Stimulated activated CD4-positive, alpha-beta T cell treated with anti-CD3 and anti-CD28 coated beads, TNF-alpha, amount 100 ng/mL, for 48 hours (primary cell): ENCODE measurements at places on chromosomes 11 and 22.

- DNase-seq: no peak
Observed at GRCh38 chr11:65653229-65654225, 9.2 kb downstream of the RELA start.

GRCh38 chr22:38314933-38315822 is 2.1 kb downstream of the CSNK1E start:
- no peak for DNase-seq

DNA sequence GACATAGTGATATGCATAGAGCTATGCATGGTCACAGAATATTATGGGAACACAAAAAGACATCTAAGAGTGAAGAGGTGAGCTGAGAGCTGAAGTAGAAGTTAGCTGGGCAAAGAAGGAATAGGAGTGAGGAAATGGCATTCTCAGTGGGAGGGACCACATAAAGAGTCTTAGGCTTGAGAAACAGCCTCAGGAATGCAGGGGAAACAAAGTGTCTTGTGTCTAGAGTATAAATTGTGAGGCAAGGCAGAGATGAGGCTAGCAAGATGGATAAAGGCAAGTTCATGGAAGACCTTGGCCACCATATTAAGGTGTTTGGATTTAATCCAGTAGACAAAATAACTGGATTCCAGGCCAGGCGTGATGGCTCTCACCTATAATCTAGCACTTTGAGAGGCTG is 40.6 kb upstream of the CRTAM start:
- DNase-seq: no peak

DNA sequence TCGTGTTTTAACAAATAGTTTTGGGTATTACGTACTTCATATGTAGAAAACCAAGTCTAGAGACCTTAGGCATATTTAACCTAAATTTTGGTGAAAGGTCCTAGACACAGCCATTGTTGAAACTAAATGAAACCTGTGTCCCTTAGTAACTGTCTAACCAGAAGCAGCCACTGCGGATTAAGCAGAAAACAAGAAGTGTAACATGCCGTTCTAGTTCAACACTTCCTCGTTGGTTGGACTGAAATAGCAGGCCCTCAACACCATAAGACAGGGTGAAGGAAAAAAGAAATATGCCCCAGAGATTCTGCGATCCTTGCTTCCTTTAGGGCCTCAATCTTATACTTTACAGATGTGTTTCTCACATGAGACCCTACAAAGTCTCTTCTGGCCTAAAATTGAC is 2.0 kb downstream of the NAA40 start:
- no peak for DNase-seq

- no peak for DNase-seq
Observed at GRCh38 chr11:19803506-19803998, 90.9 kb downstream of the NAV2 start.

GRCh38 chr11:117603932-117604331 is 193.1 kb downstream of the DSCAML1 start:
- no peak for DNase-seq

GRCh38 chr11:44708523-44709280 is 18.1 kb upstream of the TSPAN18 start:
- DNase-seq: no peak

- no peak for DNase-seq
Observed at GRCh38 chr11:11390068-11390771, 37.2 kb upstream of the CSNK2A3 start.

GRCh38 chr11:1153951-1154493 is 3.7 kb upstream of the MUC5AC start:
- no peak for DNase-seq

DNA sequence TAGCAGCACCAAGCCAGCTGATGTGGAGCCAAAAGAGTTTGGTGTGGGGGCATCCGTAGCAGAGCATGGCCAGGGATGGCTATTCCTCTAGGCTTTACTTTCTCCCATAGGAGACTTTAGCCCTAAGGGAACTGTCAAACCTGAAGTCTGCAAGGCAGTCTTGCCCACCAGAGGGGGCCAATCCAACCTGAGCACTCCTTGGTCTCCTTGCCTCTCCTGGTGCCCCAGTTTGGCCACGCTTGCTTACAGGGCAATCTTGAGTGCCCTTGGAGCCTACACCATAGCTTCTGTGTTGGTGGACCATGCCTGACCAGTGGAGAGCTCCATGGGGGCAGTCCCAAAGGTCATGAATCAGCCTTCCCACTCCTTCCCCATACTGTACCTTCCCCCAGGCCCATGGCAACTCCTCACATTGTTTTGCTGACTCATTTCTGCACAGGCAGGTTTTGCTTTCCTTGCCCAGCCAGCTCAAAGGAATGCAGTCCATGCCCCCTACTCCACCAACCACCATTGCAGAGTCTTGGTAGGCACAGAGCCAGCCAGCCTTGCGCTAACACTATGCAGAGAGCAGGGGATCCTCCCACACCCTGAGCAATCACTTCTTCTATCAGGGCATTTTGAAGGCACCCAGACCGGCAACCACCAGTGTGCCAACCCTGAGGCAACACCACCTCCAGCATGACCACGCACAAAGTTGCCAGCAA is 1421.2 kb upstream of the RAG2 start:
- DNase-seq: no peak

GRCh38 chr11:72735495-72736027 is 16.6 kb downstream of the ARAP1 start:
- DNase-seq: no peak

DNA sequence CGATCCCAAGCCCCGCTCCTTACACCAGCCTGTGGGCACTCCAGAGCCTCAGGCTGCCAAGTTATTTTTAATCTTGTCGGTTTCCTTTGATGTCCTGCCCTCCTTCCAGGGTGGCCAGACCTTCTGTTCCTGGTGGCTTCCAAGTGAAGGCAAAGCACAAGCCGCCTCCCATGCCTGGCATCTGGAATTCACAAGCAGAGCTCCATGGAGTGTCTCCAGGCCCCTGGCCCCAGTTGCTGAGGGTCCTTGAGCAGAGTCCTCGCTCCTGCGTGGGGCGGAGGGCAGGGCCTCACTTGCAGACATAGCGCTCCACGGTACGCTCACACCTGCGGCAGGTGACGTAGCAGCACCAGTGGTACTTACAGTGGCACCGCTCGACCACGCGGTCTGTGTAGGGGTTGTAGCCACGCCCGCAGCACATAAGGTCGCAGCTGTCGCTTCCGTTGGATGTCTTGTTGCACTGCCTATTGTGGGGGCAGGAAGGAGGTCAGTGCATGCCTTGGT is 19.5 kb downstream of the WNT11 start:
- DNase-seq: no peak

GRCh38 chr11:10390375-10390774 is 64.7 kb upstream of the AMPD3 start:
- DNase-seq: no peak

DNA sequence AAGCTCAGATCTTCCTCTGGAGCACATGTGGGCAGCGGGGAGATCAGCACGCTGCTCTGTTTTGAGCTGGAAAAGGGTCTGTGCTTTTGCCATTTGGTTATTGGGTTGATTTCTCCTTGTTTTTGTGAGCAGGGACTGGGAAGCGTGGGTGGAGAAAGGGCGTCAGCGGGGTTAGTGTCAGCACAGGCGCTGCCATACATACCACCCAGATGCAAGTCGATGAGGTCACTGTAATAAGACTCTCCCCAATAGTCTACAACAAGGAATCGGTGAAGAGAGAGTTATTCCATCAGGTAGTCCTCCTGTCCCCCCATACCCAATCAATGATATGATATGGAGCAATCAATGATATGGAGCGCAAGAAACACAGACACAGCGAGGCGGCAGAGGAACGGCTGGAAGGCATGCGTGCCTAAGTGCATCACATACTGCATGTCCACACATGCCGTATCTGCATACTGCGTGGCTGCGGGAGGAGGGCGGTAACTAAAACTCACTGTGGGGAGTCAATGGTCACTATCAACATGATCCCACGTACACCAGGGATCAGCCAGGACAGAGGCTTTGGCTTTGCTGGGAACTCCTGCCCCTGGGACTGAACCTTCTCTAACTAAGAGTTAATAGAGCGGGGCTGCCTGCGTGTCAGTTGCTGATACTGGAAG is 29.5 kb upstream of the BID start:
- no peak for DNase-seq

DNA sequence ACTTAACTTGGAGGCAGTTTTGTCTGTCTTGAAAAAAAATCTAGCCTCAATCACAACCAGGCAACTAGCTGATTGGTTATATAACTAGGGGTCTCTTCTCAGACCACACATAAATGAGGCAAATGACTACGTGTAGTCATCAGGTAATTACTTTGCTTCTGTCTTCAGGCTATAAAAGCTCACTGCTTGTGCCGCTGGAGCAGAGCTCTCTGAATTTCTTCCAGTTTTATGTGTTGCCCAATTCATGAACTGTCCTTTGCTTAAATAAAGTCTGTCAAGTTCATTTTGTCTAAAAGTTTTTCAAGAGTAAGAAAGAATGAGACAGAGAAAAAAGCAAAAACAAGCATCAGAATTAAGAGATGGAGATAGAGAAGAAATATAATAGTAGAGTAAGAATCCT is 93.4 kb downstream of the MUC15 start:
- DNase-seq: no peak
